ENCODE measurements at places on chromosomes 3 and 15. TPM values are rescaled to one million over a fixed set of nuclear protein-coding genes. Genes with fewer than 3 reads are reported as not detected.

Gene IREB2
- total RNA-seq, result 68.1 TPM

Gene CELSR3
- 2.6 TPM for total RNA-seq

Gene SLC2A2
- total RNA-seq, result not detected

Gene MINAR1
- 0.42 TPM for total RNA-seq

Gene CGNL1
- total RNA-seq, result under 0.01 TPM

Gene VIPR1
- 22.7 TPM for total RNA-seq

Gene ADAMTS17
- total RNA-seq, result 7.6 TPM

Gene BFSP2
- total RNA-seq, result not detected

Gene AGTR1
- total RNA-seq, result 0.10 TPM

Gene MYZAP
- total RNA-seq, result 5.1 TPM

Gene GOLGA8T
- total RNA-seq, result not detected
